Activated CD8-positive, alpha-beta memory T cell treated with anti-CD3 and anti-CD28 coated beads for 48 hours (primary cell): ENCODE measurements at places on chromosomes 4 and X.

GRCh38 chr4:98204236-98204553 lies 57.0 kb upstream of the RAP1GDS1 start:
- no peak for DNase-seq

GRCh38 chr4:110840221-110840654 lies 217.4 kb upstream of the PITX2 start:
- DNase-seq: no peak

- DNase-seq: no peak
Observed at GRCh38 chr4:153523164-153523796, 57.1 kb downstream of the TMEM131L start.

DNA sequence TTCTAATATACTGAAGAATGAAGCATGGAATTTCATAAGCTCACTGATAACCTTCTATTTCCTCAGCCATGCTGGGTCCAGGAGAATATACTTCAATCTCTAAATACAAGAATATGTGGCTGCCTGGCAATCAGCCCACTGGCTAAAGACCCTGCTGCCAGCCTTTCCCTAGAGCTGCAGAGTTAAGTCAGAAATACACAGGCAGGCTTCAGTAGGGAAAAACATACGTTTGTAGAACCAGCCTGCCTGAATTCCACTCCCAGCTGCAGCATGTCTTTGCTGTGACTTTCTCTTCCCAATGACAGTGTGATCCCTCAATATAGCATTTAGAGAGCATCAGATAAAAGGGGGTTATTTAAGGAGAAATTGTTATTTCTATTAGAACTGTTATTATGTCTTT lies 289.1 kb downstream of the PCDH19 start:
- DNase-seq: no peak

- DNase-seq: no peak
Observed at GRCh38 chr4:183139972-183140570, 41.0 kb downstream of the WWC2 start.

DNA sequence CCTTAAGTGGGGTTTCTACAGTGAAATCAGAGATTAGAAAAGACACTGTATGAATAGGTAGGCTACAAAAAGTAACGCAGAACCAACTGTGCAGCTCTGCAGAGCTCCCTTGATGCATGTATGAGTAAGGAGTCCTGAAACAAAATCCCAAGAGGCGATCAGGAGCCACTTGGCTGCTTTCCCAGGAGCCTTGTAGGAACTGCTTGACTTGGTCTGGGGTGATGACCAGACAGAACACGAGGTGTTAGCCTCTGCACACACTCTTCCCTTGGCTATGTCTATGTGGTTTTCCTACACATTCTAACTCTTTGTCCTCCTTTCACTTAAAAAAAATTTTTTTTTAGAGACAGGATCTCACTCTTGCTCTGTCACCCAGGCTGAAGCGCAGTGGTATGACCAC lies 22.8 kb upstream of the AP1S2 start:
- no peak for DNase-seq

DNA sequence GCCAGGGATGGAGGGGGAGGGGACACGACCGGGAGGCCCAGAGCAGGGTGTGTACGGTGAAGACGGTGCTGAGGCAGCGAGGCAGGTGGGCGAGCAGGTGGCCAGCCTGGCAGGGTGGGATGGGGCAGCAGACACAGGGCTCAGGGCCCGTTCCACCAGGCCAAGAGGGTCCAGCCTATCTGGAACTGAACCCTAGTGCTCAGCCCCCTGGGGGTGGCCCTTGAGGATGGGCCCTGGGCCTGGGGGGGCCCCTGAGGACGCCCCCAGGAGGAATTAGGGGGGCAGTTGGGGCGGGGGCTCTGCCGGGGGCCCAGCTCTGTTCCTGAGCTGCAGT lies 3.0 kb upstream of the HGFAC start:
- no peak for DNase-seq

- no peak for DNase-seq
Observed at GRCh38 chr4:3486541-3487540, 23.7 kb downstream of the DOK7 start.

- DNase-seq: no peak
Observed at GRCh38 chrX:14819769-14820168, 53.1 kb downstream of the FANCB start.
